T-helper 17 cell (primary cell): ENCODE measurements at places on chromosomes 1 and 21. TPM values are rescaled to one million over a fixed set of nuclear protein-coding genes. Genes with fewer than 3 reads are reported as not detected.

Gene POMGNT1
- total RNA-seq: 39.3 TPM

Gene HAO2
- total RNA-seq: not detected

- DNase-seq: no peak
- H3K36me3 ChIP-seq: peaks cover 3% of the 10 kb centered on the region
- no peaks in the 10 kb centered on the region for H3K27me3 ChIP-seq
- H3K27ac ChIP-seq: no peak overlapping the region
- peaks cover 4% of the 10 kb centered on the region for H3K4me1 ChIP-seq
- H3K4me3 ChIP-seq: no peak overlapping the region
These were observed 87.7 kb downstream of the NPHP4 start for GRCh38 chr1:5904551-5904950.

DNA sequence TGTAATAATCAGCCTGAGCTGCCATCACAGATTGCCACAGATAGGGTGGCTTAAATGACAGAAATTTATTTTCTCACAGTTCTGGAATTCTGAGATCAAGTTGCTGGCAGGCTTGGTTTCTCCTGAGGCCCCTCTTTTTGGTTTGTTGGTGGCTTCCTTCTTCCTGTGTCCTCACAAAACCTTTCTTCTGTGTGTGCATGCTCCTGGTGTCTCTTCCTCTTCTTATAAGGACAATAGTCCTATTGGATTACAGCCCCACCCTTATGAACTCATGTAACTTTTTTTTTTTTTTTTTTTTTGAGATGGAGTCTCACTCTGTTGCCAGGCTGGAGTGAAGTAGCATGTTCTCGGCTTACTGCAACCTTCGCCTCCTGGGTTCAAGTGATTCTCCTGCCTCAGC lies 41.0 kb upstream of the F3 start:
- no peak overlapping the region for H3K27ac ChIP-seq
- H3K36me3 ChIP-seq: no peaks in the 10 kb centered on the region
- no peak overlapping the region for H3K4me3 ChIP-seq
- no peak for DNase-seq

Gene MROH7
- 0.77 TPM for total RNA-seq

DNA sequence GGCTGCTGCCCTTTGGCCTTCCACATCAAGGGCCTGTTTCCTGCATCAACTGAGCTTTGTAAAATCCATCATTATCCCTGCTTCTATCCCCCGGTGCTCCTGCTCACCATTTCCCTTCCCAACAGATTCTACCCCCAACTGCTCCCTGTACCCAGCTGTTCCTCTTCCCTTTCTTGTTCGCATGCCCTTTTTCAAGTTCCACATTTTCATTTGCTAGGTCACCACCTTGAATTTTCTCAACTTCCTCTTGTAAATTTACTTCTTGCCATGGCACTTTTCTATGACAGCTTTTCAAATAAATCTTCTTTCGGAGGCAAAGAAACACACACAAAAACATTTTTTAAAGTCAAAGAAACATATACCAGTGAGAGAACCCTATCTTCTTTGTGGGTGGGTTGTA lies 330.5 kb upstream of the ADGRL2 start:
- H3K27me3 ChIP-seq: no peaks in the 10 kb centered on the region
- H3K4me3 ChIP-seq: no peak overlapping the region
- H3K27ac ChIP-seq: no peak overlapping the region
- no peaks in the 10 kb centered on the region for H3K4me1 ChIP-seq

Gene PLA2G2A
- not detected for total RNA-seq

DNA sequence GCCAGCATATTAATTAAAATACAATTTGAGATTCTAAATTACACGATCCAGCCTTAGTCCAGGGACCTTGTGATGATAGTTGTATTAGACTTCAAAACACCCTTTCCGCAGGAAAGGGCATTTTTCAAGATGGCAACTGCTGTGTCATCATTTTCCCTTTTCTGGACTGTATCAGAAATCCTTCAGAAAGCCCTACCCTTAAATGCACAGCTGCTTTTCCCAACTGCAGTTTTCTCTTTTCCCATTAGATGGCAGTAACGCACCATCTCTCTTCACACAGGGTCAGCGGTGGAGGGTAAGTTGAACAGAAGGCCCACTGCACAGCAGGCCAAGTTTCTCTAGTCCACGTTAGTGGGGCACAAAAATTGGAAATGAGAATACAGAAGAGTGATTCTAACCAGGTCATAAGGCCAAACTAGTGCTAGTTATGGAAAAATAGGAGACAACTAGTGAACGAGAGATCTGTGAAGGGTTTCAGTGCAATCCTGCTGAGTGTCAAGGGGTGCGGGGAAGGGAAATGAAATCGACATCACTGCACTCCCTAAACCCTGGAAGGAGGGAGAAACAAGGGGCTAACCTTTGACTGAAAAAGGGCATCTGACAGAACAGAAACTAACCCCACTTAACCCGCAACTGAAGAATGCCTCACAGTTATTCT lies 22.1 kb upstream of the TDRD10 start:
- no peak for DNase-seq
- peaks cover 9% of the 10 kb centered on the region for H3K4me1 ChIP-seq
- H3K27me3 ChIP-seq: peaks cover 6% of the 10 kb centered on the region

DNA sequence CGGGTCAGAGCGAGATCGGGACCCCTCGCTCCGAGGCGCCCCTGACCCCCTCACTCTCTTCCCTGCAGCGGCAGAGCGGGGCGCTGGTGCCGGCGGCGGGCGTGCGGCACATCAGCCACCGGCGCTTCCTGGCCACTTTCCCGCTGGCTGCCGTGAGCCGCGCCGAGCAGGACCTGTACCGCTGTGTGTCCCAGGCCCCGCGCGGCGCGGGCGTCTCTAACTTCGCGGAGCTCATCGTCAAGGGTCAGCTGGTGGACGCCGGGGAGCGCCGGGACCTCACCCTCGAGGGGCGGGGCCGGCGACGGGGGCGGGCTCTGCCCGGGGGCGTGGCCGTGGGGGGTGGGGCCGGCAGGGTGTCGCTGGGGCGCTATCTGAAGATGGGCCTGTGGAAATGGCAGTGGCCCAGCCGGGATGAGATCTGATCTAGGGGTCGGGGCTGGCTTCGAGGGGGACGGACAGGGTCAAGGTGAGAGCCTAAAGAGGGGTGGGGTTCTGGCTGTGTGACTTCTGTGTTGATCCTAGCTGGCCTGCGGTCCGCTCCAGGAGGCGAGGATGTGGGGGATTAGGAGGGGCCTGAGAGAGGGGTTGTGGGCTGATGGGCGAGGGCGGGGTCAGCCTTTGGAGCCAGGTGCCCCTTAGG lies 23.6 kb downstream of the PTPRU start:
- H3K27ac ChIP-seq: no peak overlapping the region
- H3K27me3 ChIP-seq: peaks cover 42% of the 10 kb centered on the region
- DNase-seq: no peak
- H3K4me3 ChIP-seq: peak overlapping the region; percentile 87
- peaks cover 8% of the 10 kb centered on the region for H3K4me1 ChIP-seq

GRCh38 chr1:226531360-226532093 lies 17.0 kb upstream of the STUM start:
- peaks cover 6% of the 10 kb centered on the region for H3K36me3 ChIP-seq
- H3K4me1 ChIP-seq: peaks cover 3% of the 10 kb centered on the region
- no peak for DNase-seq
- no peak overlapping the region for H3K4me3 ChIP-seq

DNA sequence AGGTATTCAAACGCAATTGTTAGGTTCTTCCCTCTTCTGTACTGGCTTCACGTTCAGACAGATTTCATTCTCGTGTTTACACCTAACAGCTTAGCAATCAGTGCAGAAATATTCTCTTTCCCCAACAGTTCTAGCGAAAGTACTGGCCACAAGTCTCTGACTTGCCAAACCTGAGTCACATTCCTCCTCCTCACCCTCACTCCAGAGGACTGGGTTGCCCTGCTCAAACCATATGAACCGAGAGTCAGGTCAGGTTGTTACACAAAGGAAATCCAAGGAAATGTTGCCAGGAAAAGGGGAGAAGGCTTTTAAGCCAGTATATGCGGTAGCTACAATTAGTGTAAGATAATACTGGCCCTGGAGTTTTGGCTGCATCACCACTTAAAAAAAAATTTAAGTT lies 282.5 kb downstream of the RGS7 start:
- no peaks in the 10 kb centered on the region for H3K4me1 ChIP-seq
- H3K27ac ChIP-seq: no peak overlapping the region
- peaks cover 5% of the 10 kb centered on the region for H3K27me3 ChIP-seq
- H3K36me3 ChIP-seq: no peaks in the 10 kb centered on the region

- H3K4me1 ChIP-seq: peaks cover 8% of the 10 kb centered on the region
- H3K4me3 ChIP-seq: no peak overlapping the region
- DNase-seq: no peak
- H3K36me3 ChIP-seq: no peaks in the 10 kb centered on the region
These were observed 44.1 kb upstream of the RAB4A start for GRCh38 chr1:229226796-229227195.

GRCh38 chr1:36251794-36252481 lies 27.7 kb downstream of the THRAP3 start:
- no peak overlapping the region for H3K27ac ChIP-seq
- H3K4me3 ChIP-seq: no peak overlapping the region
- H3K27me3 ChIP-seq: no peaks in the 10 kb centered on the region

DNA sequence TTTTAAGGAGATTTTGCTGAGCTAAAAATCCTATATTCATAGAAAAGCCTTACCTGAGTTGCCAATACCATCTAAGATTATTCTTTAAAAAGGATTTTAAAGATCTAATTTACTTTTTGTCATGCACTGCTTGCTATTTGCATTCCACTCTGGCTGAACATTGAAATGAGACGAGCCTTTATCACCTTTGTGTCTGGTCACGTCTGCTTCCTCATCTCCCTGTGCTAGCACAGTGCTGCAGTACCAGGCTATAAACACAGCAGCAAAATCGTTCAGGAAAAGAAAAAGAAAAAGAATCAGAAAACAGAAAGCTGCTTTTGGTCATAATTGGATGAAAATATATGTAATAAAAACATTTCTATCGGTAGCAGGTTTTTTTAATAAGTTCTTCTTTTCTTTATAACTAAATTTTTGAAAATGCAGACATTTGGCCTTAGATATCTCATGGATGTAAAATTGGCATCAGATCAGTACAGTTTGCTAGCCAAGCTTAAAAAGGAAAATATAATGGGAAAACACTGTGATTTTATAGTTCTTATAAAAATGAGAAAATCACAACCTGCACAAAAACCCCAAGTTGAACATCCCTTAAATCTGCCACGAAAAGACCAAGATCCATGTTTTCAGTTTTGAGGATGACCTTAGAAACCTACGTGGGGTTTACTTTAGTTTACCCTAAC lies 735.7 kb upstream of the CXADR start:
- H3K36me3 ChIP-seq: no peaks in the 10 kb centered on the region
- H3K4me3 ChIP-seq: no peak overlapping the region
- no peaks in the 10 kb centered on the region for H3K4me1 ChIP-seq
- no peaks in the 10 kb centered on the region for H3K27me3 ChIP-seq
- no peak for DNase-seq
- no peak overlapping the region for H3K27ac ChIP-seq

Gene CHODL
- not detected for total RNA-seq

- H3K36me3 ChIP-seq: peaks cover 13% of the 10 kb centered on the region
- no peaks in the 10 kb centered on the region for H3K4me1 ChIP-seq
These were observed 25.7 kb downstream of the CTH start for GRCh38 chr1:70436622-70437251.

Gene RAB7B
- total RNA-seq: 0.18 TPM

Gene PDC
- not detected for total RNA-seq

Gene CFHR2
- not detected for total RNA-seq

DNA sequence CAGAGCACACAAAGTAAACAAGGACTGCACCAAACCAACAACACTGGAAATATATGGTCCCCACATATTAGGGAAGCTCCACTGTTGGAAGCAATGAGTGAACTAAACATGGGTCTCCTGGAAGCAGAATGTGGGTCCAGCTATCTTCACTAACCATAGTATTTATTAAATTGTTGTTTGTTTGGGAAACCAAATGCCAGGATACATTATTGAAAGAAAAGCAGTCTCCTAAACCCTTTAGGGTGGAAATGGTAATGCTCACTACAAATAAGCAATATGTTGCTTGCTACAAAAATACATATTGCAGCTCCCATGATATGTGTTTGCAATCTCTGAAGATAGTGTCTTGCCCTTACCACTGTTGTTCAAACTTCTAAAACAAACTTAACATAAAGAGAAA lies 2.2 kb downstream of the NEGR1 start:
- DNase-seq: no peak
- H3K27me3 ChIP-seq: peaks cover 5% of the 10 kb centered on the region
- H3K4me3 ChIP-seq: no peak overlapping the region
- H3K4me1 ChIP-seq: peaks cover 15% of the 10 kb centered on the region

- H3K27me3 ChIP-seq: no peaks in the 10 kb centered on the region
- peaks cover 66% of the 10 kb centered on the region for H3K4me1 ChIP-seq
- peaks cover 2% of the 10 kb centered on the region for H3K36me3 ChIP-seq
- H3K4me3 ChIP-seq: peak overlapping the region; percentile 68
- DNase-seq: no peak
These were observed 25.4 kb downstream of the PTPRC start for GRCh38 chr1:198664068-198664788.

Gene KIFAP3
- 21.9 TPM for total RNA-seq

Gene C8A
- total RNA-seq: not detected

GRCh38 chr1:47656719-47657685 lies 219.2 kb downstream of the FOXD2 start:
- H3K27me3 ChIP-seq: peaks cover 62% of the 10 kb centered on the region
- DNase-seq: no peak
- no peak overlapping the region for H3K27ac ChIP-seq
- H3K4me3 ChIP-seq: no peak overlapping the region

GRCh38 chr1:66954208-66954607 lies 29.4 kb downstream of the MIER1 start:
- no peaks in the 10 kb centered on the region for H3K27me3 ChIP-seq
- no peak for DNase-seq
- peaks cover 7% of the 10 kb centered on the region for H3K36me3 ChIP-seq
- H3K27ac ChIP-seq: peak overlapping the region; percentile 87
- peaks cover 29% of the 10 kb centered on the region for H3K4me1 ChIP-seq

DNA sequence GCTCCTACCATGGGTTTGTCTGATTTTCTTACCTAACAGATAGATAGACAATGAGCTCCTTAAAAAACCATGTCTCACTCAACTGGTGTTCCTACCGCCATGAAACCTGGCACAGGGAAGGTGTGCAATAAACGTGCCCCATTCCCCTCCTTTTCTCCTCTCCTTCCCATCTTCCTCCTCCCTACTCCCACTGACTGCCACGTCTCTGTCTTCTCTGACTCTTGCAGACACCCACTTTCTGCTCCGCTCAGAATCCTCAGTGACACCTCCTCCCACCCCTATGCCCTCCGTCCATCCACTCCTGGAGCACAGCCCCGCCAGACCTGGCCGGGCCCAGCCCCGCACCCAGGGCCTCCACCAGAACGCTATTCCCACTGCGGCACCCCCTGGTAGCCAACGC lies 52.9 kb downstream of the HMGB4 start:
- H3K27ac ChIP-seq: no peak overlapping the region
- H3K4me3 ChIP-seq: no peak overlapping the region
- H3K27me3 ChIP-seq: peaks cover 30% of the 10 kb centered on the region
- DNase-seq: no peak

GRCh38 chr1:1407636-1408318 lies 684 bp upstream of the MRPL20 start:
- H3K4me3 ChIP-seq: peak overlapping the region; percentile 93
- peaks cover 8% of the 10 kb centered on the region for H3K4me1 ChIP-seq
- DNase-seq: no peak
- no peaks in the 10 kb centered on the region for H3K27me3 ChIP-seq
- H3K36me3 ChIP-seq: peaks cover 3% of the 10 kb centered on the region

Gene STRIP1
- 86.8 TPM for total RNA-seq

Gene PIGR
- total RNA-seq: not detected
